DMS 273 treated with DMSO at 0.1 percent for 48 hours (cell line): ENCODE measurements at places on chromosomes 1 and 21.

DNA sequence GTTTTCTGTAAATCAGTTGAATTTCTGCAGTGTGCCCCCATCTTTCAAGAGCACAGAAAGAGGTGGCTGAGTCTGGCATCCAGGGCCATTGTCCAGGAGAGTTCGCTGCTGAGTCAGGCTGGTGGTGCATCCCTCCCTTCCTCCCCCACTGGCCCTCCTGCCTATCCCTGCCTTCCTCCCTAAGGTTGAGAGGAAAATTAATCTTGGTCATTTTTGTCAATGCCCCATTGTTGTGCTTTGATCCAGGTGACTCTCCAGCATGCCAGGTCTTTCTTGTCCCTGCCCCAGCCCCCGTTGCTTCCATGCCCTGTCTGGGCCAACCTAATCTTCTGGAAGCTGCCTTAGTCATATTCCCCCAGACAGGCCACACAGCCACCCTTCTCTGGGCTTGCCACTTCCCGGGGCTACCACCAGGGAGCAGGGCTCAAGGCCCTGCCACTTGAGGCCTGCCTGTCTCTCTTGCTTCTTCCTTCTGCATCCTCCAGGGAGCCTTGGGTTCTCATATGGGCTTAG, 26.6 kb downstream of the PROK1 start:
- no peak for DNase-seq

GRCh38 chr21:35509001-35509704, 460.1 kb upstream of the RUNX1 start:
- no peak for DNase-seq

- DNase-seq: no peak
Observed at GRCh38 chr1:28190996-28191645, 14.6 kb upstream of the PTAFR start.

DNA sequence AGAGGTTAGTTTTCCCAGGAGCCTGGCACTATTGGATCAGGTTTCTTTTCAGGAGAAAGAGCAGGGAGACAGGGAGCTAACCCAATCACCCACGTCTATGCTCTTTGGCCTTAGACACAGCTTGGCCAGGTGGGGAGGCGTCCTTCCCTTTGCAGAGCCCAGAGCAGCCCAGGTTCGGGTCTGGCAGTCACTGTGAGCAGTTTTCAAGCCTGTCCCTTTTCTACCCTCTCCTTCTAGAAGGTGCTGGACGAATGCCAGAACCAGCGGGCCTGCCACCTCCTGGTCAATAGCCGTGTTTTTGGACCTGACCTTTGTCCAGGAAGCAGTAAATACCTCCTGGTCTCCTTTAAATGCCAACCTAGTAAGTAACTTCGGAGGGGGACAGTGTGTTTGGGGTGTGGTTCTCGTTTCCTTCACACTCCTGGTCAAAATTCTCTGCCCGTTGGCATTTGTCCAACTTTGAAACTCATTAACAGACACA, 44.9 kb downstream of the EVA1C start:
- no peak for DNase-seq

GRCh38 chr21:42448686-42449085, 45.0 kb downstream of the UBASH3A start:
- DNase-seq: no peak

DNA sequence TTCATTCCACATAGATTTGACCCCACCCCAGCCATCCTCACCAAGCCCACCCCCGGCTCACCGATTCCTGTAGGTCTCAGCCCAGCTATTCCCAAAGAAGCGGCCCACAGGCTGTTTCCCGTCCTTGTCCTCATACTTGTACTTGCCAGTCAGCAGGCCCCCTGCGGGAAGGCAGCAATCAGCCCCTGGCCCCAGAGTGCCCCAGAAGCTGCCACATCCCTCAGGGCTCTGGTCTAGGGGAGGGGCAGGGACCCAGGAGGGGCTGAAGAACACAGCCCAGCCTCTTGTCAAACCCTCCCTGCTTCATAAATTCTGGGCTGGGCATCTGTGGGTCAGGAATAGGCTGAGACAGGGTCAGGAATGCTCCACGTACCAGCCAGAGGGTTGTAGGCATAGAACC, 5.0 kb downstream of the AKR7A2 start:
- no peak for DNase-seq

DNA sequence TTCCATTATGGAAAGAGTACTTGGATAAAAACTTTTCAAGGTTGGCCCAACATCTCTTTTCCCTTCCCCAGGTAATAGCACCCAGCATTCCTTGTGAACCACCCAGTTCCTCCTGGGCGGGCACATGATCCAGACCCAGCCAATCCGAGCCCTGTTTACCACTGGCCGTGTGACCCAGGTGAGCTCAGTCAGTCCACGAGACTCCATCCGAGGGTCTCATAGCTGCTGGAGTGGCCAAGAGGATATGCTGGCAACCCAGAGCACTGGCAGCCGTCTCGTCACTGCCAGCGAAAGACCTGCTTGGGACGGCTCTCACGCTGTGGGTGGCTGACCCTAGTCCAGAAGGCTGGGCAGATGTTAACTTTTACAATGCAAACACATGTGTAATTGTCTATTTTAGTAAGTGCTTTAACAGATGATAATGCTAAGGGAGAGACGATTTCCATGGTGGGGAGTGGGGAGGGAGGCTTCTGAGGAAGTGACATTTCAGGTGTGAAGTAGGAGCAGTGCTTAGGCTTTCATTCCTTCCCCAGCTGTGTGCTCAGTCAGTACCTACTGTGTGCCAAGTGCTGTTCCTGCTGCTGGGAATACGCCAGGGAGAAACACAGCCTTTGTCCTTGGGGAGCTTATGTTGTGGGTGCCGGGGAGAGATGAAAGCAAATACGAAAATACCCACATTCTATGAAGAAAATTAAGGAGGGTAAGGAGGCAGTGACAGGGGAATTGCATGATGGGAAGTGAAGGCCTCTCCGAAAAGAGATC, 24.5 kb downstream of the PARK7 start:
- DNase-seq: no peak

- no peak for DNase-seq
Observed at GRCh38 chr1:24317081-24317480, 2.1 kb upstream of the GRHL3 start.

- DNase-seq: no peak
Observed at GRCh38 chr1:64050601-64051000, 152.8 kb upstream of the UBE2U start.

- no peak for DNase-seq
Observed at GRCh38 chr1:167106119-167106461, 12.2 kb downstream of the STYXL2 start.

GRCh38 chr1:39852876-39853275, 30.4 kb downstream of the TRIT1 start:
- no peak for DNase-seq

GRCh38 chr21:31213787-31214186, 130.3 kb downstream of the TIAM1 start:
- no peak for DNase-seq
